NCI-H226 (cell line): ENCODE measurements at places on chromosomes 2 and 18.
A peak's percentile ranks its signal among the peaks of the same experiment; 100 is the strongest.

- DNase-seq: peak; percentile 87
Observed at GRCh38 chr2:47339745-47340541, 63.0 kb upstream of the MSH2 start.

DNA sequence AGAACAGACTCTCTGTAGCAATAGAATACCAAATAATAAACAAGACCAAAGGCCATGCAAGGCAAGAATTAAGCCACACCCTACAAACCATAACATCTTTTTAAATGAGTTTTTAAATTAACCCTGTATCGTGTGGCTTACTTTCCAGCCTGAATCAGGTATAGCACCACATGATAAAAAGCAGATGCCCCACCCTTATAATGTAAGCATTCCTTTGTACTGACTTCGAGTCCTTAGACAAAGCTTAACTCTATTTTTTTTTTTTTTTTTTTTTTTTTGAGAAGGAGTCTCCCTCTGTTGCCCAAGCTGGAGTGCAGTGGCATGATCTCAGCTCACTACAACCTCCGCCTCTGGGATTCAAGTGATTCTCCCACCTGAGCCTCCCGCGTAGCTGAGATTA, 1.7 kb upstream of the C2orf42 start:
- no peak for DNase-seq

- no peak for DNase-seq
Observed at GRCh38 chr2:108906403-108907077, 82.5 kb downstream of the EDAR start.

DNA sequence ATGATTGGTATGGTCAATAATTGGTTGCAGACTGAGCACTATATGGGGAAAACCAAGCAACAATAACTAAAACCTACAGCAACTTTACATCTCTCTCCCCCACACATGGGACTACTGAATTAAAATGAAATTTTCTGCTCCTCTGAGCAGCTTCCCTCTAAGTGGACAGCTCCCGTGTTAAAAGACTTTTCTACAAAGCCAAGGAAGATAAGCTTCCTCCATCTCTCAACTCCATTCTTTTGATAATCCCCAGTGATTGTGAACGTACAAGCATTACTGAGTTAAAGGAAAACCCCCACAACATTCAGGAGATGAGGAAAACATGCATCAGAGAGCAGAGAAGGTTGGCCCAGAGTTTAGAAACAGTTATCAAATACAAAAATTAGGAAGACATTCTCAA, 21.9 kb downstream of the CCBE1 start:
- no peak for DNase-seq

GRCh38 chr2:152380261-152381055, 45.5 kb downstream of the FMNL2 start:
- no peak for DNase-seq

DNA sequence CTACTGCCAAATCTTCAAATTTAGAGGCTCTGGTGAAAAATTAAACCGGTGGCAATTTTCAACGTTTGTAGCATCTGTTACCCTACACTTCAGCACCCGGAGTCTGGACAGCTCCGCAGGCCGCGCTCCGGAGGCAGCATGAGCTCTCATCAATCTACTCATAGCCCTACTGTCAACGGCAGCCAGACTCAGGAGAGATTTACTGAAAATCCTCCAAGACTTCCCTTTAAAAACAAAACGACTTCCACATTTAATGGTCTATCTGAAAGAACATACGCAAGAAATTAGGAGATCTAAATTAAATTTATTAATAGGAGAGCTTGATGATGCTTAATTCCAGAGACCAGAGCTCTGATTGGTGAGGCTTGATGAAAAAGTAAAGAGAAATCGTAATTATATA, 970 bp upstream of the ADCYAP1 start:
- DNase-seq: peak; percentile 39

- peak; percentile 77 for DNase-seq
Observed at GRCh38 chr18:7157760-7158159, 40.2 kb upstream of the LAMA1 start.

DNA sequence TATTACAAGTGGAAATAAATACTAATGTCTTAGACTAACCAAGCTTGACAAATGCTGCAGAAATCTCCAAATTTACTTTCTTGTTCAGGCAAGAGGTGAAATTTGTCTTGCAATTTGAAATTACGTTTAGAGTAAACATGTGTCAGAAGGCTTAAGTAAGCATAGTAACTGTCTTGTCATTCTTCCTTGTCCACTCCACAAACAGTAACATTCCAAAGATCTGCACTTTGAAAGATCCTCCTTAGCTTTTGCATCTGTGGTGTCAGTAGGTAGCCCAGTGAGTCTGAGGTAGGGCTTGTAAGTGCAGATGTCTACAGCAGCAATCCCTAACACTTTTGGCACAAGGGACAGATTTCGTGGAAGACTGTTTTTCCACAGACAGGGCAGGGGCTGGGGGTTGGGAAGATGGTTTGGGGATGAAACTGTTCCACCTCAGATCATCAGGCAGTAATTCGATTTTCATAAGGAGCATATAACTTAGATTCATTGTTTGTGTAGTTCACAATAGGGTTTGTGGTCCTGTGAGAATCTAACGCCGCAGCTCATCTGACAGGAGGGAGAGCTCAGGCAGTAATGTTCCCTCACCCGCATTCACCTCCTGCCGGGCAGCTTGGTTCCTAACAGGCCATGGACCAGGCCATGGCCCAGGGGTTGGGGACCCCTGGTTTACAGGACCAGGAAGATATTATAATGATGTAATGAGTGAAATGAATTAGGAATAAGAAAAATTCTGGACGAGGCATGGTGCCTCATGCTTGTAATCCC, 18.6 kb downstream of the RASGRP3 start:
- no peak for DNase-seq

DNA sequence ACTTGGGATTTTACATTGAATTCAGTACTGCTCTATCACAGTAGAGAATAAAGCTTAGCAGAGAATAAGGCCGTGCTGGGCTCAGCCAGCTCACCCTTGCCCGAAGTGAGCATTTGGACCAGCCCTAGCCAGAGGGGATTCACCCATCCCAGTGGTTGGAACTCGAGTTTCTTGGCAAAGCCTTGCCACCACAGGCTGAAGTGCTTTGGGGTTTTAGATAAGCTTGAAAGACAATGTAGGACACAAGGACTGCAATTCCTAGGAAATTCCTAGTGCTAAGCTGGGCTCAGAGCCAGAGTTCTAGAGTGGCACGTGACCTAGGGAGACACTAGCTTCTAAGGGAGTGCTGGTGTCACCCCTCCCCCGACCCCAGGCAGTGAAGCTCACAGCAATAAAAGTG, 28.0 kb downstream of the SERPINB11 start:
- DNase-seq: peak; percentile 75
